ENCODE measurements at places on chromosomes 6 and 20.

DNA sequence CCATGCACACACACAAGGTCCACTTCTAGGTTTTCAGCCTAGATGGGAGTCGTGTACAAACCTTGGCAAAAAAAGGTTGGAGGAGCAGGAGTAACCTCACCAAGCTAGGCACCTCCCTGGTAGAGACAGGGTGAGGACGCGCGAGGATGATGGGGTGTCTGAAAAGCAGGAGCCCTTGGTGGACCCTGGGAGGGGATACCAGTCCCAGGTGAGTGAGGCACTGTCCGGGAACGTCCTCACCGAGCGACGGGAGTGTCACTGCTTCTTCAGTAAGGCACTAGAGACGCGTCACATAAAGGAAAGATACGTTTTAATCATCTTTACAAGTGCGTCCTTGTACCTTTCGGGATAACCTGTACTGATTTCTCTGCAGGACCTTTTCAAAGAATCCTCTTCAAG lies 29.4 kb upstream of the ZBP1 start:
- H3K27ac ChIP-seq = no peak overlapping the region
- H3K27me3 ChIP-seq = no peaks in the 10 kb centered on the region

GRCh38 chr6:109874086-109874485 lies 104.0 kb upstream of the GPR6 start:
- H3K4me3 ChIP-seq = no peak overlapping the region
- H3K4me1 ChIP-seq = no peaks in the 10 kb centered on the region
- H3K27me3 ChIP-seq = no peaks in the 10 kb centered on the region
- H3K36me3 ChIP-seq = no peaks in the 10 kb centered on the region
- H3K27ac ChIP-seq = no peak overlapping the region

DNA sequence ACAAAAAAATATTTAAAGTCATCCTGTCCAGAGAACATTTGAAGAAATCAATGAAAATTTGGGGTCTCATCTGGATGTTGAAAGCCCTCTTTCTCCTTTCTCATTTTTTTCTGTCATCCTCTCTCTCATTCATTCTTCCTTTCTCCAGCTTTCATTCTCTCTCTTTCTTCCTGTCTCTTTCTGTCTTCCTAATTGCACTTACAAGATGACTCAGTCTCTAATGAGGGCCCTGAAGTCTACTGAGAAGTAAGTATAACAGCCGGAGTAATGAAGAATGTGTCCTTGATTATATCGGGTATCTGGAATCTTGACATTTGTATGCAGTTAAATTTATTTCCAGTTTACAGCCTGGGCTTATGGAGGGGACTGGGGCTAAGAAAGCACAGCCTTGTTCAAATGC lies 232.2 kb upstream of the SULF2 start:
- no peak for DNase-seq
- H3K4me3 ChIP-seq = no peak overlapping the region
- no peaks in the 10 kb centered on the region for H3K27me3 ChIP-seq
- no peak overlapping the region for H3K27ac ChIP-seq

DNA sequence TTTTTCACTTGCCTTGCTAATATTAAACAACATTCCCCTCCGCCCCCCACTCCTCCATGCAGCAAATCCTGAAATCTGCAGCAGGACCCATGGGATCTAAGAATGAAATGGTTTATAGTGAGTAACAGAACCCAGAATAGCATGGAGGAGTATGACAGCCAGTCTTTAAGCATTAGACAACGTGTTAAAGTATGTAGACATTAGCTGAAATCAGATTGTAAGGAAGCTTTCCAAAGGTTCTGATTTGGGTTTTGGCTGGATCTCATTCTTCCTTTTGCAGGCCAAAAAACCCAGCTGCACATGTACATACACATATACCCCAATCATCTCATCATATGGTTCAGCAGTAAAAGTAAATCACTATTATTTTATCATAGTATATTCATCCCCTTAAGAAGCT lies 126.5 kb downstream of the GJA10 start:
- H3K27ac ChIP-seq = no peak overlapping the region
- H3K27me3 ChIP-seq = no peaks in the 10 kb centered on the region
- no peaks in the 10 kb centered on the region for H3K4me1 ChIP-seq
- no peak overlapping the region for H3K4me3 ChIP-seq

DNA sequence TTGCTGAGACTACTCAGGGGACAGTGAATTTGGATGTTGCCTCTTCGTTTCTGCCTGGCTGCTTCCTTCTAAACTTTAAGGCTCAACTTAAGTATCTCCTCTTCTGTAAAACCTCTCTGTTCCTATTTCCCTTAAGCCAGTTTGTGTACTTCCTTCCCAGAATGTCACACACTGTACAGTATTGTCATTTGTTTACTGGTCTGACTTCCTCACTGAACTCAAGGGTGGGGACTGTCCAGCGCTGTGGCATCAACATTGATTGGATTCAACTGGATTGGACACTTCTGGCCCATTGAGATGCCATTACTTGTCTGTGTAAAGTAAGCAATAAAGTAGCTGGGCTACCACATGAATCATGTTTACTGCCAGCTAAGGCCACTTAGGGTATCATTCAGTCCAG lies 69.7 kb downstream of the ANKS1A start:
- no peaks in the 10 kb centered on the region for H3K4me1 ChIP-seq
- H3K27ac ChIP-seq = no peak overlapping the region
- H3K36me3 ChIP-seq = no peaks in the 10 kb centered on the region
- no peak for DNase-seq
- no peak overlapping the region for H3K4me3 ChIP-seq

DNA sequence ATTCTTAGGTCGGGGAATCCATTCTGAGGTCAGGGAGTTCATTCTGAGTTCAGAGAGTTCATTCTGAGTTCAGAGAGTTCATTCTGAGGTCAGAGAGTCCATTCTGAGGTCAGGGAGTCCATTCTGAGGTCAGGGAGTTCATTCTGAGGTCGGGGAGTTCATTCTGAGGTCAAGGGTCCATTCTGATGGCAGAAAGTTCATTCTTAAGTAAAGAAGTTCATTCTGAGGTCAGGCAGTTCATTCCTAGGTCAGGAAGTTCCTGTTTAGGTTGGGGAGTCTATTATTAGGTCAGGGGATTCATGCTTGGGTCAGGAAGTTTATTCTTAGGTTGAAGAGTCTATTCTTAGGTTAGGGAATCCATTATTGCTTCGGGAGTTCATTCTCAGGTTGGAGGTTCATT lies 16.5 kb upstream of the NXT1 start:
- H3K27ac ChIP-seq = no peak overlapping the region
- H3K4me1 ChIP-seq = no peaks in the 10 kb centered on the region
- H3K36me3 ChIP-seq = no peaks in the 10 kb centered on the region
- DNase-seq = no peak

Data from thoracic aorta (tissue), 2 donors.